ENCODE measurements at places on chromosomes 1 and 21.

- DNase-seq = no peak
Observed at GRCh38 chr1:183516725-183517124, 44.4 kb downstream of the SMG7 start.

- no peak for DNase-seq
Observed at GRCh38 chr1:62784509-62785365, 805 bp downstream of the ATG4C start.

- DNase-seq = no peak
Observed at GRCh38 chr21:26297851-26298250, 127.3 kb upstream of the APP start.

DNA sequence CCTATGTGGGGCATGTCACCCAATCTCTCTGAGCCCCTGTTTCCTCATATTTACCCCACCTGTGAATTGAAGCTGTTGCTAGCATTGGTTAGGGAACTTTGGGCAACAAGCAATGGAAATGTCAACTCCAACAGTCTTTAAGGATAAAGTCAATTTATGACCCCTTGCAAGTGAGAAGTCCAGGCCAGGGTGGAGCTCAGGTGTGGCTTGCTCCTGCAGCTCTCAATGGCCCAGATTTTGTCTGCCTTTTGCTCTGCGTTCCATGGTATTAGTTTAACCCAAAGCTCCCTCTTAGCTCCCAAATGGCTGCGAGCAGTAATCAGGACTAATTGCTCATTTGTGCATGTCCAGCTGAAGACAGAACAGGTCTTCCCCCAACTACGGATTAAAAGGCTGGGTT, 70.4 kb upstream of the ABCG1 start:
- no peak for DNase-seq

DNA sequence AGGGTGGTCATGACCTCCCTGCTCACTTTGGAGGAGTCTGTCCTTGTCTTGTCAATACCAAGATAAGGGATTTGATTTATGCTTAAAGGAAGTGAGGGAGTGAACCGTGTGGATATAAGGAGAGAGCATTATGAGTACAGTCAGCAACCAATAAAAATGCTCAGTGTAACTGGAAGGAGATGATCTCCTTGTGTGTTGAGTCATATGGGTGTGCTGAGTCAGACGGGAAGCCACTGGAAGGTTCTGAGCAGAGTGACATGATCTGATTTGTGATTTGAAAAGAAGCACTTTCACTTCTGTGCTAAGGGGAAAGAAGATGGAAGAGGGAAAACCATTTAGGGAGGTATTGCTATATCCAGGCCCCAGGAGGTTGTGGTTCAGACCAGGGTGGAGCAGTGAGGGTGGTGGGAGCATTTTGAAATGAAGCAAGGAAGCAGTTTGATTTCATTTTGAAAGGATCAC, 2.5 kb upstream of the BCL10 start:
- DNase-seq = peak; percentile 46

GRCh38 chr1:101187297-101187696, 49.5 kb upstream of the S1PR1 start:
- no peak for DNase-seq

DNA sequence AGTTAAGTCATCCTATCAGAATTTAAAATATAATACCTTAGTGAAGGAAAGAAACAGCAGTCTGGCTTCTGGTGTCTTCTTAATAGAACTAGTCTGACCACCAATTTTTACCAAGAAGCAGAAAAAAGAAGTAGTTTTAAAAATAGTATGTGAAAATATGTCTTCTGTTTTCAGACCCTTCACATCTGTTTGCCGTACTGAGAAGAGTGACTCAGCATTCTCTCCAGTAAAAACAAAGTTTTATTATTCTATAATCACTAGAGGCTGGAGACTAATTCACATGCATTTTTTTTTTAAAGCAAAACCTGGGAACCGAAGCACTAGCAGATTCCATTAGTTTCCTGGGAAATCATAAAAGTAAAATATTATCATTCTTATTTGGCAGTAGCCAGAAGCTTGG, 163.8 kb downstream of the COL24A1 start:
- no peak for DNase-seq

DNA sequence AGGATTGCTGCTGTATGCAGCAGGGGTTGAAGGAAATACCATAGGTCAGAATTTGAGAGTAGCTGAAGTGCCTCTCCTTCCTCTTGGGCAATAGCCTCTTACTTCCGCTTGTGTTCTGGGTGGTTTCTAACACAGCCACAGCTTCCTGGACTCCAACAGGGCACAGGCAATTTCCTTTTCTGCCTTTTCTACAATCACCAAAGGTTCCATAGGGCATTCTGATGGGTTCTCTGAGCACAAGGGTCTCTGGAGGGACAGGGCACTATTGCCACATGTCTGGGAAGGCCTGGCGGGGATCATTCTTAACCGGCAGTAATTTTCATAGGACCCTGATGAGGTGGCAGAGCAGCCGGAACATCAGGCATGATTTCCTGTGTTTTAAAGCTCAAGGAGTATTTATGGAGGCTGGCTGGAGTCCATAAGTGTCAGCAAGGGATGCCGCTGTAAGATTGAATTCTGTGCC, 5.5 kb upstream of the AGTRAP start:
- no peak for DNase-seq

DNA sequence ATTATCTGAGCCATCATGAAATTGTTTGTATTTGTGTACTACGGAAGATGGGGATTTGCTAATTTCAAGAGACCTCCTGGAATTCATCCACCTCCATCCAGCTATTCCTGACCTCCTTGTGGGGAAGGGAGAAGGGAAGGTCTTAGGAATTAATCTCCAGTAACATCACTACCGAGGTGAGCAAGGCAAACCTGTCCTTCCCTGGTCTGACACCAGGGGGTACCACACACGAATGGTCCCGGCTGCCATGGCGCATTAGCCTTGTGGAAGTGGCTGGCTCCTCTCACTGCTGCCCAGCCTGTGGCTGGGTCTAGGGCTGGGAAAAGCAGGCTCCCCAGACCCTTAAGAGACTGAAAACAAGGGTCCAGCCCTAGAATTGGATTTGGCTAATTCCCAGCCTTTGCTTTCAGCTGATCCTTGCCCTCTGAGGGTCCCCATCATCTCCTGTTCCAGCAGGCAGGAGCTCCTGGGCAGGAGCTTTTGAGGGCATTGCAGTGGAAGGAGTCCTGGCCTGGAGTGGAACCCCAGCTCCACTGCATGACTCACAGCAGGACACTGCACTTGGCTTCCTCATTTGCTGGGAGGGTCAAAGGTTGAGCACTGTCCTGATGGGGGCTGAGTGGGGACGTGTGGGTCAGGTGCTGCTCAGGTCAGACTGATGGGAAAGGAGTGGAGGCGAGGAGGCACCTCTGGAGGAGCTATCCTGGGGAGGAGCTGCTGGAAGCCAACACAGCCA, 34.8 kb downstream of the RIMS3 start:
- peak; percentile 48 for DNase-seq

DNA sequence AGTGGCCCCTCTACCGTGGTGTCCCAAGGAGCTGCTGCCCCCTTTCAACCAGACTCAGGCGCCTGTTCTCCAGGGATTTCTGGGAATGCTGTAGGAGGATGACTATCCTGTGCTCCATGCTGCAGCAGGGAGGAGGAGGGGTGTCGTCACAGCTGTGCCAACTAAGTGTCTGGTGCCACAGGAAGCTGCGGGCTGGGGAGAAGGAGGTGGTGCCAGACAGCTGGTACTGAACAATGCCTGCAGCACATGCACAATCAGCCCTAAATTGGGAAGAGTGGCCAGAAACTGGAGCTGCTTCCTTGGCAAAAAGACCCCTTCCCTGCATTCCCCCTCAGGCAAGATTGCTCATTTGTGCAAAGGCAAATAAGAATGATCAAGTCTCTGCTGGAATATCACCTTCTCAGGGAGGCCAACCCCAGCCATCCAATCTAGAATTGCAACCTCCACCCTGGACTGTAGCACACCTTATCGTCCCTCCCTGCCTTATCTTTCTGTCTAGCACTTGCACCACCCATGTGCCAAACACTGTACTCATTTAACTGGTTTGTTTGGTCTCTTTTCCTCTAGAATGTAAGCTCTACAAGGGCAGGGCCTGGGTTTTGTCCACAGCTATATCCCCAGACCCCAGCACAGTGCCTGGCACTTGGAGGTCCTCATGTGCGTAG, 33.3 kb downstream of the LAMB3 start:
- DNase-seq = no peak

GRCh38 chr1:73674945-73675561, 522.9 kb downstream of the LRRIQ3 start:
- DNase-seq = no peak

GRCh38 chr1:205849619-205850355, at the start of gene PM20D1:
Gene PM20D1 (minus strand): TSS chr1:205850132. CDS start chr1:205850072, 60 bp downstream.
- DNase-seq = peak; percentile 67

DNA sequence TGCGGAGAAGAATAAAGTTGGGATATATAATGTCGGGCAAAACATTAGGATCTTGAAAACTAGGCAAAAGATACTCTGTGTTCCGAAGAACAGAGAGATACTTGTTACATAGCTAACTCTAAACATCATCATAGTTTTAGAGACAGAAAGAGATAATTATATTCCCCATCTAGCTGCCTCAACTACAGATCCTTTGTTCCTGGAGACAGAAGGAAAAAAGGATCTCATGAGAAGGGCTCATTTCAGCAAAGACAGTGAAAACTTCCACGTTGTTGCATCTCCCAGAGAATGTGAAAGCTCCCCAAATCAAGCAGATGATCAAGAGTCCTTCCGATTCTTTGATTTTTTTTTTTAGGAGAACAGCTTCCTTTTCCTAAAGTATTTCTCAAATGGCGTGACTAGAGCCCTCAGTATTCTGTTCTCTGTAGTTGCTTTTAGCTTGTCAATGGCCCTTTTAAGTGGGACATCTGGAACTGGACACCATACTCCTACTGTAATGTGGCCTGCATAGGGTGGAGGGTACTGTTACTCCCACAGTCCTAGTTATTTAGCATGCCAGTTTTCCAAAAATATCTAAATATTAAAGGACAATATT, 1048.2 kb downstream of the TTLL7 start:
- no peak for DNase-seq

- no peak for DNase-seq
Observed at GRCh38 chr1:153393926-153394325, 3.1 kb upstream of the S100A8 start.

DNA sequence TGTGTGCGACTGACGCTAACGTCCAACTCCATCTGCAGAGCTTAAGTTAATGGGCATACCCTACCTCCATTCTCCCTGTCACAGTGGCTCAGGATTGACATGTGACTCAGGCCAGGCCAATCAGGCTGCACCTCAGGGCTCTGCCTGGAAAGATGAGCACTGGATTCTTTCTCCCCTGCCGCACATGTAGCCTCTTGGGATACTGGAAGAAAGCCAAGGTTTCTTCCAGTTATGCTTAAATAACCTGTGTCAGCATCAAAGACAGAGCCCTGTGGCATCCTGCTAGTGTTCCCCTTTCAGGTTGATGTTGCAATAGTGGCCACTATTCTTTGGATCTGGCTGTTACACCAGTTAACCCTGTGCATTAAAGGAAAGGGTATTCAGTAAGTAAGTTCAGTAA, 55.0 kb upstream of the SYT6 start:
- DNase-seq = no peak

DNA sequence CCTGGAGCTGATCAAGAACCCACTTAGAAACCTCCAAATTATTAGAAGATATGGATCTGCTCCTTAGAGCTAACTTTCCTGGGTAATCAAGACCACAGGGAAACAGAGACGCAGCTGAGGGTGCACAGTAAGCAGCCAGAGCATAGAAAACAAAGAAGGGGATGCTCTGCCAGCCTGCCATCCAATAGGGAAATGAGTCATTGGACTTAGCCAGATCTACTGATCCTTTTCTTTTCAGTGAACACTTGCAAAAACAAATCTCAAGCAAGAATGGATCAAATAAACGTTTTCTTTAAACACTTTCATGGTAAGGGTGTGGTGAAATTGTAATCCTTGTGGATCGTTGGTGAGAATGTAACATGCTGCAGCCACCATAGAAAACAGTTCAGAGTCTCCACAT, 474.0 kb downstream of the LTN1 start:
- no peak for DNase-seq

- DNase-seq = no peak
Observed at GRCh38 chr1:183285256-183285655, 99.2 kb downstream of the LAMC2 start.

DNA sequence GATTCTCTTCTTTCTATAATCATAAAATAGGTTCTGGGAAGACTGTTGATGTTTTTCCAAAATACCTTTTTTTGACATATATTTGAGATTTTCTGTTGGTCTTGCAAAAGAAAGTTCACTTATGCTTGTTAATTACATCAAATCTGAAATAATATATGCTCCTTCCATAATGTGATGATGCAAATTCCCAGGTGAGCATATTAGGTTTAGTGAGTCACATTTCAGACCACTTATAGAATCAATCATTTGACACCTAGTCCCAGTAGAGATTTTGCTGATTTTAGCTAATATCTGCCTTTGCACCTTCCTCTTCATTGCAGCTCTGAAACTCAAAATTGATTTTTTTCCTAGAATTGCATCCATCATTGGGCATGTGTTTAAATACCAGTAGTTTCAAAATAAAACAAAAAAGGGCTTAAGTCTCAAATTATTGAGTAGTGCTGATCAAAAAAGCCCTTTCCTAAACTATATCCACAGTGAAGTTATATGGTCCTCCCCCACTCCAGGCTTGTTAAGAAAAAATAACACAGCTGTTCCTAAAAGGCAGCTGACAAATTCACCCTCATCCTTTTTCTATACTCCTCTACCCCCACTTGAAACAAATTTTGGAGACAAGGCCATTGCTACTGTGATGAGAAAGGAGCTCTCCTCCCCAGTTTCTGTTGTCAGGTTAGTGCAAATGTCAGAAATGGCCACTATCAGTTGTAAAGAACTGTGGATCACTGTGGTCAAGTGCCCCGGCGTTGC, 37.1 kb upstream of the KCNQ4 start:
- no peak for DNase-seq

DNA sequence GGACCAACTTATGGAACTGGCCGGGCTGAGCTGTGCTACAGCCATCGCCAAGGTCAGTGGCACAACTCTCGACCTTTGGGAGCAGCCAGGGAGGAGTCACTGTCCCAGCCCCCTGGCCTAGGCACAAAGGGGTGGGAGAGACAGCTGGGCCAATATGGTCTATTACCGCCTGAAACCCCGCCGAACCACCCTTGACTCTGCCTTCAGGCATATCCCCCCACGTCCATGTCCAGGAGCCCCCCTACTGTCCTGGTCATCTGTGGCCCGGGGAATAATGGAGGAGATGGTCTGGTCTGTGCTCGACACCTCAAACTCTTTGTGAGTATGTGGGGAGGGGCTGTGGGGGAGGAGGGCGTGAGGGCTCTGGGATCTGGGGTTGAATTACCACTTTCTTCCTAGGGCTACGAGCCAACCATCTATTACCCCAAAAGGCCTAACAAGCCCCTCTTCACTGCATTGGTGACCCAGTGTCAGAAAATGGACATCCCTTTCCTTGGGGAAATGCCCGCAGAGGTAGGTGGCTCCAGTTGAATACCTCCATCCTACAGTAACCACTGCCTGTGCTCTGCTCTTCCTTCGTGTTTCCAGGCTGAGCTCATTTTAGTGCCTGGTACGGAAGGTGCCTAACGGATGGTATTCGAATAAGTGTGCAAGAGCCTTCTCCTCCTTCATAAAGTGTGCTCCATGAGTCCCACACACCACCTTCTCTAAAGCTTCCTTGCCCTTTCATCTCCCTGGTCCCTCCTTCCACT, 758 bp downstream of the NAXE start:
- peak; percentile 30 for DNase-seq

- DNase-seq = no peak
Observed at GRCh38 chr1:10195570-10195969, 14.8 kb upstream of the KIF1B start.
